HT-29 (cell line): ENCODE measurements at places on chromosomes 7 and 10. TPM values are rescaled to one million over a fixed set of nuclear protein-coding genes. Genes with fewer than 3 reads are reported as not detected.

Gene ORC5
- 56.5 and 73.6 TPM in 2 replicates for total RNA-seq

Gene ELOVL3
- total RNA-seq: 0.15 and 0.16 TPM in 2 replicates

Gene SPDYE9
- not detected in 2 replicates for total RNA-seq

Gene ANKRD1
- total RNA-seq: 0.08 TPM in 1 of 2 replicates, not detected in the other

Gene ELFN1
- 0.92 and 1.7 TPM in 2 replicates for total RNA-seq

DNA sequence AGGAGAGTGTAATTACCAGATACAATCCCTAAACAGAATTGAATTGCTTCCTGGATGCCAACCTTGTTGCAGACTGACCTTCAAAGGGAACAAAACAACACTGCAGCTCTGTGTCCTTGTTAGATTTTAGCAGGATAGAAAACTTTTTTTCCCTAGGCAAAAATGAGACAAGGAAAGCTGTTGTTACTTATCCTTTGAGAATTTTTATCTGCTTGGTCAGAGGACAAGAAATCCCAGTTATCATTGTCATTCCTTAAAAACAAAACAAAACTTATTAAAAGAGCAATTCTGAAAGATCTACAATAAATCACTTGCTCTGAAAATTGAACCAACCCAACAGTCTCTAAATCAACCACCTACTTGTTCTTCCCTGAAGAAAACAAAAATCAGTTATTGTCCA lies 652.6 kb downstream of the REEP3 start:
- DNase-seq: no peak

GRCh38 chr10:101221549-101221948 lies 7.7 kb downstream of the LBX1 start:
- no peak for DNase-seq

- no peak for DNase-seq
Observed at GRCh38 chr7:139735912-139736595, 41.7 kb downstream of the HIPK2 start.

DNA sequence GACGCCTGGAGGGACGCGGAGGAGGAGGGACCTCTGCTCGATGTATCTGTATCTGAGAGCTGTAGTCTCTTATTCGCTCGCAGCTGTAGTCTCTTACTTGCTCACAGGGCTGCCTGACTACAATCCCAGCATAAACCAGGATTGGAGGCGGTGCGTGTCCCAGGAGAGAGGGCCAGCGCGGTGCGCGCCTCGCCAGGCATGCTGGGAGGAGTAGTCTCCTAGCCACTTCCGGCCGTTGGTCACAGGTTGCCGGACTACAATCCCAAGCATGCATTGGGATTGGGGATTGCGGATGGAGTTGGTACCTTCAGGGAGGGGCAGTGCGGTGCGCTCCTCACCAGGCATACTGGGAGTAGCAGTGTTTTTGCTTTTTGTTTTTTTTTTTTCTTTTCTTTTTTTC lies 421.7 kb upstream of the NUPR2 start:
- DNase-seq: no peak

GRCh38 chr10:50393784-50394467 lies 142.6 kb upstream of the ASAH2 start:
- DNase-seq: no peak

DNA sequence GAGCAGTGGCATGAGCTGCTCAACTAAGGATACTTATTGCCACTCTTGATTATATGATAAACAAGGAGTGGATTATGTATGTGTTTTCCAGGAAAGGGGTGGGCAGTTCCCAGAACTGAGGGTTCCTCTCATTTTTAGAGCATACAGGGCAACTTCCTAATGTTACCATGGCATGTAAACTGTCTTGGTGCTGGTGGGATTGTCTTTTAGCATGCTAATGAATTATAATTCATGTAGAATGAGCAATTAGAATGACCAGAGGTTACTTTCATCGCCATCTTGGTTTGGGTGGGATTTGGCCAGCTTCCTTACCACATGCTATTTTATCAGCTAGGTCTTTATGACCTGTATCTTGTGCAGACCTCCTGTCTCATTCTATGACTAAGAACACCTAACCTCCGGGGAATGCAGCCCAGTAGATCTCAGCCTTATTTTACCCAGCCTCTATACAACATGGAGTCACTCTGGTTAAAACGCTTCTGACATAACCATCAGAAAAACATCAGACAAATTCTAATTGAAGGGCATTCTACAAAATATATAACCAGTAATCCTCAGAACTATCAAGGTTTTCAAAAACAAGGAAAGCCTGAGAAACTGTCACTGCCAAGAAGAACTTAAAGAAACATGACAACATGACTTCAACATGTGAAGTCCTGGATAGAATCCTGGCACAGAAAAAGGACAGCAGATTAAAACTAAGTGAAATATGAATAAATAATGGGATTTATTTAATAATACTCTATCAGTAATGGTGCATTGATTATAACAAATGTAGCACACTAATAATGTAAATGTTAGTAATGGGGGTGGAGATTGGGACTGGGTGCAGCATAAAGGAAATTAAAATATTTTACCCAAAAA lies 365.0 kb downstream of the SEMA3D start:
- no peak for DNase-seq

- DNase-seq: no peak
Observed at GRCh38 chr10:18136073-18136791, 4.0 kb upstream of the CACNB2 start.

DNA sequence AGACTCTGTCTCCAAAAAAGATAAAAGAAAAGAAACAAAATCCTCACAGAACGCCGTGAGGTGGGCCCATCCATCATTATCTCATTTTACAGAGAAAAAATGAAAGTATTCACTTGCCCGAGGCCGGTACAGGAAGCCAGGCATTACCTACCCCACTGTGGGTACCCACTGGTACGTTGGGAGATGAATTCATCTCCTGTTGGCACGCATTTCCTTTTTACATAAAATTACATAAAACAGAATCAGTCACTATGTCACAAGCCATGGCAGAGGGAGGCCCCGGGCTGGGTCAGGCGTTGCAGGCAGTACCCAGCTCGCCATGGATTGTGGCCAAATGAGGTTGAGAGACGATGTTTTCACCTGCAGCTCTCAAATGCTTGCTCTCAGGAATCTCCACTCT lies 38.6 kb upstream of the TNRC18 start:
- DNase-seq: no peak

DNA sequence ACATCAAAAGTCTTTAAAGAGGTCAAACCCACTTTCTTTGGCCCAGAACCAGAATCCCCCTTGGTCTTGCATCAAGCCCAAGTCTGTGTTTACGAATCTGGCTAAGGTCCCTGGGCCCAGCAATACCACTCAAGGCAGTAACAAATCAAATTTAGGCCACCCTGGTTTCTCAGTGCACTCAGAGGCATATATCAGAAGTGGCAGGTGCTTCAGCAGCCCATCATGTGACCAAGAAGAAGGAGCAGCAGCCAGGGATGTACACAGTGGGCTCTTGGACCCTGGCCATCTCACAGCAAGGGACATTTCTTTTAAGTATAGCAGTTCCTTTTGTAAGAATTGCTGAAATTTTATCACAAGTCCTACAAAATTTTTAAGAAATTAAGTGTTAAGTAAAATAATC lies 7.3 kb upstream of the SLC25A13 start:
- no peak for DNase-seq

DNA sequence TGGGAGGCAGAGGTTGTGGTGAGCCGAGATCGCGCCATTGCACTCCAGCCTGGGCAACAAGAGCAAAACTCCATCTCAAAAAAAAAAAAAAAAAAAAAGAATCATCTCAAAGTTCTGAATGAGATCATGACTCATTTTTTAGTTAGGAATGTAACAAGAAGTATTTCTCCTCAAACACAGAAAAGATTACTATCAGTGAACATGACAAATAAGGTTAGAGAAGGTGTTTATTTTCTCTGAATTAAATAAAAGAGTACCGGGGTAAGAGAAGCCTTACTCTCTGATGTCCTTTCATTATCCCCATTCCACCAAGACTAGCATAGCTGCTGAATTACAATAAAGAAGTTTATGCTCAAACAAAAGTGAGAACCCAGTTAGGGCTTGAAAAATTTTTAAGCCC lies 50.1 kb downstream of the IPMK start:
- no peak for DNase-seq

DNA sequence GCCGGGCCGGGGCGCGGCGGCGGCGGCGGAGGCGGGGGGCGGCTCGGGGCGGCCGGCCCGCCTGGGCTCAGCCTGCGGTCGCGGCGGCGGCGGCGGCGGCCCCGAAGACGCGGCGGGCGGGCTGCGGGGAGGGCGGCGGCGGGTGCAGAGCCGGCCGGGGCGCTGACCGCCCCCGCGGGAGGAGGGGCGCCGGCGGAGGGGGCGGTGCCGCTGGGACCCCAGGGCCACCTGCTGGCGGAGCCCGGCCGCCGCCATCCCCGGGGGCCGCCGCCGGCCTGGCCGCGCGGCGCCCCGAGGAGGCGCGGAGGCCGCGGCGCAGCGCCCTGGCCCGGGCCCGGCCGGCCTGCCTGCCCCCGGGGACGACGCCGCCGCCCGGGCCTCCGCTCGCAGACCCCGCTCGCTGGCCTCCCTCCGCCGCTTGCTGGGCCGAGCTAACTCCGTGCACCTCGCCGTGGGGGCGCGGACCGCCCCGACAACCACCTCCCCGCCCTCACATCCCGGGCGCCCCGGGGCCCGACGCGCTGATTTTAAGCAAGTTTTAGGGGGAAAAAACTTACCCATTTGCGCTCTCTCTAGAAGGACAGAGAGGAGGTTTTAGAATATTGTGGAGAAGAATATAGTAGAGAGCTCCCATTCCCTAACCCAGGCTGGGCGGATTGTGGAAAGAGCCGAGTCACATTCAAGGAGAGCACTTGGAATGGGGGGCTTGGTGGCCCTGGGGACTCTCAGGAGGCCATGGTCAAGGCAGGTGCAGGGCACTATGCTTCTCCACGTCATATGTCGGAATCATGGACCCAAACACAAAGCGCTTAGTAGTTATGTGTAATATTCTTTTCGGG lies at the start of gene BEND7:
TSS of gene BEND7 (minus strand) at position 140 of the 839 bp plus-strand sequence. CDS start 481 bp downstream, outside the sequence.
- DNase-seq: no peak

DNA sequence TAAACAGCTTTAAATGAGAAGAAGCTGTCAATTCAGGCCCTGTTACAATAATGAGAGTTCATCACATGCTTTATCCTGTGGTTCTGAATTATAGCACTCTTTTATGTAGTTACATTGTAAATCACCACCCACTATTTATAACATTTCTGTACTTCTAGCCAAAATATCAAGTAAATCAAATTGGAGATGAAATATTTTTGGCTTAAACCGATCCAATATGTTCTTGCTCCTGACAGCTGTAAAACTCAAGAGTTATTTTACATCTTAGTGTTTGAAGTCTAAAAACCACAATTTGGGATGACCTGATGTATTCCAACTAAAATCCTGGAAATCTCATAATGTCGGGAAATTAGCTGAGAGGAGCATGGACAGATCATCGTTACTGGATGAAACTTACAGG lies 371.2 kb upstream of the LRRN3 start:
- DNase-seq: no peak

DNA sequence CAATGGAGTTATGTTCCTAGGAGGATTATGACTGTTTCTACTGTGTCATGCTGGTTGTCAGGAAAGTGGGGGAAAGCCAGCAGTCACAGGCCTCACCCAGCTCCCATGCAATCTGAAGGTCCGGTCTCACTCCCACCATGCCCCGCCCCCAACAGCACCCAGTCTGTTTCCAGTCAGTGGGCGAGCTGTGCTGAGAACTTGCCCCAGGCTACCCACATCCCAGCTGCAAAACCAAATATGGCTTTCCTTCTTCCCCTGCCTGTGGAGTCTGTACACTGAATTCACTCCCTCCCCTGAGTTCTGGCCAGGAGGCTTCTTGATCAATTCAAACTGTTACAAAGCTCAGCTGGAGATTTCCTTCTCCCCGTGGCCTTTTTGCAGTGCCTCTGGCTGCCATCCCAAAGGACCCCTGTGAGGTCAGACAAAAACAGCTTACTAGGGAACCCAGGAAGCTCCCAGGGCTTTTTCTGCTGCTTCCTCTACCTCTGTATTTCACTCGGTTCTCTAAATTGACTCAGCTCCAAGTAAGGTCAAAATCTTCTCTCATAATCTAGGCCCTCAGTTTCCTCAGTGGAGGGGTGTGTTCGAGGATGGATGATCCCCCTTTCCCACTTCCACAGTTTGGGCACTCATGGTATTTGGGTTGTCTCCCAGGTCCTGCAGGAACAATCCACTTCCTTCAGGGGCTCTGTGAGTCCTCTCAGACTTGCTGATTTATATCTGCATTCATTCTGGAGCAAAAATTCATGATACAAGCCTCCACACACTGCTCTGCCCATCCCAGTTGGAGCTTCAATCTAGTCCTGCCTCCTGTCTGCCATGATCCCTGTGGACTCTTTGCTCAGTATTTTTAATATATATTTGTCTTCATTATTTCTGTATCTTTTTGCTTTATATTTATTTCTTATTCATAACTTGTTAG lies 205.5 kb downstream of the SEMA3D start:
- DNase-seq: no peak

DNA sequence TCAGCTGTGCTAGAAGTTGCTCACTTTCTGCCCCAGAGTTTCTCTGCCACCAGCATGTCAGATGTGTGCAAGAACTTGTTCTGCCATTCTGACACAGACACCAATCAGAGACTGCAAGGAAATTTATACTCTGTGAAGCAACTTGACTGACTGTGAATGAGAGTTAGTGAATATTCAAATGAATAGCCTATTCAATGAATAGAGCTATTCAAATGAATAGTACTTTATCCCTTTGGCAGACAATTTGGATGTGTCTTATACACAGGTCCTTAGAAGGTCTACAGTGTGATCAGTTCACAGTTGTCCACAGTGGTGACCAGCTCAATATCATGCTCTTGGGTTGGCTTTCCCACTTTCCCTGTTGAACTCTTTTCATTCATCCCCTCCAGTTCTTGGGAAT lies 138.1 kb downstream of the MACC1 start:
- no peak for DNase-seq

GRCh38 chr7:1922870-1923236 lies 252.8 kb downstream of the ELFN1 start:
- no peak for DNase-seq

DNA sequence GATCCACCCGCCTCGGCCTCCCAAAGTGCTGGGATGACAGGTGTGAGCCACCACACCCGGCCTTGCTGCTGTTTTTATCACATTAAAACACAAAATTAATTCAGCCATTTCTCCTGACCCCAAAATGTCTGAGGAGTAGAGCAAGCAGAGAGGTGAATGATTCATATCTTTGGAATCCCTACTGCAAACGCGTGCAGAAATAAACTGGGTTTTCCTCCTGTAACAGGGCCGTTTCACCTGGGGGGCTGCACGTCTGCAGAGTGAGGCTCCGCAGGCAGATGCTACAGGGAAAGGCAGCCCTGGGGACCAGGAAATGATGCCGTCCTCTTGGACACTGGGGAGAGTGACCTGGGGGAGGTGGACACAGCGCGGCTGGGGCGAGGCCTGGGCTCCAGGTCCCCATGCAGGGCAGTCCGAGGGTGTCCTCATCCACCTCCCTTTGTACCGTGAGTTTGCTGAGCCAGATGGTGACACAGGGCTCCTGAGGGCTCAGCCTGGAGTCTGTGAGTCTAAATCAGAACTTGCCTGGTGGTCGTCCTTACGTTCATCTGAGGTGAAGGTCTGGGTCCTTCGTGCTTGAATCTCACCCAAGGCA lies 41.9 kb downstream of the PDGFA start:
- no peak for DNase-seq

- DNase-seq: no peak
Observed at GRCh38 chr7:156014201-156014600, 201.9 kb upstream of the SHH start.
